ENCODE measurements at places on chromosomes 7 and 10.
A peak's percentile ranks its signal among the peaks of the same experiment; 100 is the strongest.

GRCh38 chr7:74429153-74429747, 24.5 kb upstream of the GTF2IRD1 start:
- no peaks in the 10 kb centered on the region for H3K4me1 ChIP-seq
- no peaks in the 10 kb centered on the region for H3K36me3 ChIP-seq
- H3K4me3 ChIP-seq = no peak overlapping the region
- H3K27me3 ChIP-seq = no peaks in the 10 kb centered on the region
- no peak overlapping the region for H3K27ac ChIP-seq

- H3K27ac ChIP-seq = no peak overlapping the region
- no peaks in the 10 kb centered on the region for H3K4me1 ChIP-seq
- no peak overlapping the region for H3K4me3 ChIP-seq
- no peaks in the 10 kb centered on the region for H3K27me3 ChIP-seq
Observed at GRCh38 chr10:88721392-88721791, 15.3 kb downstream of the LIPK start.

GRCh38 chr10:7895699-7896090, 77.4 kb downstream of the TAF3 start:
- no peaks in the 10 kb centered on the region for H3K27me3 ChIP-seq
- no peak for DNase-seq

DNA sequence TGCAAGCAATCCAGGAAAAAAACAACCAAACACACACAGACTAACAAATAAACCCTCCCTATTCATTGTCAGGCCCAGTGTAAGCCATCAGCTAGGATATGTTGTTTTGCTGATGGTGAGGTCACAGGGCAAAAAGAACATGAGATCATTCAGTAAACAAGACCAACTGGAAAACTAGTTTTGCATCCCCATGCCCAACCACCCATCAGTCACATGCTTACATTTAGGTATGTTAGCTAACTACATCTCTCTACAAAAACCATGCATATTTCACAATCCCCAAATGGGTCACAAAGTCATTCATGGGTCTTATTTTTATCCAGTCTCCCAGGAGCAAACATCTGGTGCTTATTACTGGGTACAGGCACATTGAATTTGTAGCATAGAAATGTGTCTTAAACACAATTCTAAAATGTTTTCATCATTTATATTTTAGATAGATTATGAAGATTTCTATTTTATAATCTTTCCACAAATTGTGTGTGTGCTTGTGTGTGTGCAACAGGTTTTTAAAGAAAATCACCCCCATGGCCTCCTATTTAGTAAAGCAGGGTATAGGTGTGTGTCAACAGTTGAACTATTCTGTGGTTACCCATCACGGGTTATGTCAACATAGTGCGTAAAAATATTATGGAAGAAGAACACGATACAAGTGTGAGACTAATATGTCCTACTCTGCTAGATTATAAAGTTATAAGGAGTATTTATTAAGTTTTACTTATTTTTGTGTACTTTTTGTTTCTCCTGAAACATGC, 103.8 kb upstream of the AKR1E2 start:
- no peaks in the 10 kb centered on the region for H3K36me3 ChIP-seq
- no peak for DNase-seq
- H3K27me3 ChIP-seq = no peaks in the 10 kb centered on the region
- H3K4me1 ChIP-seq = no peaks in the 10 kb centered on the region
- H3K4me3 ChIP-seq = no peak overlapping the region

DNA sequence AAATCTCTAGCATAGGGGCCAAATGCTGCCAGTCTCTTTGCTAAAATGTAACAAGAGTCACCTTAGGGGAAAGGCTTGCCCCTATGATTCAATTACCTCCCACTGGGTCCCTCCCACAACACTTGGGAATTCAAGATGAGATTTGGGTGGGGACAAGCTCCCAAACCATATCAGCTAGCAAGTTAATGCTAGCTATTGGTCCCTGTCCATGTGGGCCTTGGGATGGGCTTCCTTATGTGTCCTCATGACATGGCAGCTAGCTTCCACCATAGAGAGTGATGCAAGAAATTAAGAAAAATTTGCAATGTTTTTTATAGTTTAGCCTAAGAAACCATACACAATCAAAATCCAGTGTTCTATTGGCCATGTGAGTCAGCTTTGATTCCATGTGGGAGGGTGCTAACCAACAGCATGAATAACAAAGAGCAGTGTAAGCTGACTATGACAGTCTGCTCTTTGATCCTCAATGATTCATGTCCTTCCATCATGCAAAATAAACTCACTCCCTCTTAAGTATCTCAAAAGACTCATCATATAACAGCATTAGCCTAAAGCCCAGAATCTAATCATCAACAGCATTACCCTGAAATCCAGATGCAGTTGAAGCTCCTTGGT, 21.7 kb upstream of the ZNF365 start:
- no peaks in the 10 kb centered on the region for H3K27me3 ChIP-seq
- no peaks in the 10 kb centered on the region for H3K36me3 ChIP-seq
- H3K27ac ChIP-seq = no peak overlapping the region
- DNase-seq = no peak

GRCh38 chr7:124943472-124943871, 13.8 kb upstream of the POT1 start:
- H3K4me3 ChIP-seq = no peak overlapping the region
- DNase-seq = no peak
- H3K27ac ChIP-seq = no peak overlapping the region
- no peaks in the 10 kb centered on the region for H3K27me3 ChIP-seq

DNA sequence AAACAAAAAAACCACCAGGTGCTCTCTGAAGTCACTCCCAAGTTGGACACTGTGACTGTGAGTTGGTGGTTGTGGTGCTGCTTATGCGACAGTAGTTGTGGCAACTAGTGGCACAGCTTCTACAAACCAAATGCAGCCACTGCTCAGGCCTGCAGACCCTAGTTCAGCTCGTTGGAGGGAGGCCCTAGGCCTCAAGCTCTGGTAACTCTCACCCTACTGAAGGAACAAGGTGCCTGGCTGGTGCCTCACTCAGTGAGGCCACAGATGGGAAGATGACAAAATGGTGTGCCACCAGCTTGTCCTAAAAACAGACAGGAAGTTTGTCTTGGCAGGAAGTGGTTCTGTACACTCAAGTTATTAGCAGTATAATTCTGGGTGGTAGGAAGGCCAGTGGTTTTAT, 45.3 kb upstream of the RAPGEF5 start:
- H3K27me3 ChIP-seq = no peaks in the 10 kb centered on the region
- H3K4me3 ChIP-seq = no peak overlapping the region
- H3K27ac ChIP-seq = no peak overlapping the region
- DNase-seq = no peak

- no peak overlapping the region for H3K27ac ChIP-seq
- H3K4me1 ChIP-seq = peaks cover 15% of the 10 kb centered on the region
- H3K4me3 ChIP-seq = no peak overlapping the region
- no peaks in the 10 kb centered on the region for H3K27me3 ChIP-seq
- DNase-seq = no peak
Observed at GRCh38 chr10:3065622-3066021, 1.7 kb upstream of the PFKP start.

- no peaks in the 10 kb centered on the region for H3K36me3 ChIP-seq
- DNase-seq = no peak
- no peak overlapping the region for H3K4me3 ChIP-seq
- H3K4me1 ChIP-seq = peaks cover 4% of the 10 kb centered on the region
- no peaks in the 10 kb centered on the region for H3K27me3 ChIP-seq
Observed at GRCh38 chr10:16811292-16811691, 5.9 kb downstream of the RSU1 start.

DNA sequence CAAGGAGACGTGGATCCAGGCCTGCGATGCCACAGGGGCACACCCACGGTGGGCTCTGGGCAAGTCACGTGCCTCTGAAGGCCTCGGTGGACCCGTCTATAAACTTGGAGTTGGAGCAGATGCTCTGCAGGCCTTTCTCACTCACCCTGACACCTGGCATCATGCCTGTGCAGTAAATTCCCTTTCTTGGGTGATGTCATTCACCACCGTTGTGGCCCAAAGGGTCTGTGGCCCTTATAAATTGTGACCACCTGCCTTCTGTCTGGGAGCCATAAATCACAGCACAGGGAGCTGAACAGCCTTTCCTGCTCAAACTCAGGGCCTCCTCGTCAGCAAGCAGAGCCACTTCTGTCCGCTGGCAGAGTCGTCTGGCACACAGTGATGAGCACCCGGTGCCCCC, 52.2 kb downstream of the GPAM start:
- no peaks in the 10 kb centered on the region for H3K4me1 ChIP-seq
- no peak for DNase-seq
- no peak overlapping the region for H3K27ac ChIP-seq
- no peaks in the 10 kb centered on the region for H3K27me3 ChIP-seq
- H3K4me3 ChIP-seq = no peak overlapping the region
- H3K36me3 ChIP-seq = no peaks in the 10 kb centered on the region

- H3K4me1 ChIP-seq = no peaks in the 10 kb centered on the region
- H3K27ac ChIP-seq = no peak overlapping the region
- no peaks in the 10 kb centered on the region for H3K27me3 ChIP-seq
- H3K36me3 ChIP-seq = no peaks in the 10 kb centered on the region
Observed at GRCh38 chr10:51907361-51907760, 208.0 kb upstream of the CSTF2T start.

- no peak overlapping the region for H3K27ac ChIP-seq
- no peaks in the 10 kb centered on the region for H3K27me3 ChIP-seq
- H3K36me3 ChIP-seq = no peaks in the 10 kb centered on the region
- DNase-seq = no peak
Observed at GRCh38 chr10:7561216-7561893, 105.4 kb downstream of the ITIH5 start.

DNA sequence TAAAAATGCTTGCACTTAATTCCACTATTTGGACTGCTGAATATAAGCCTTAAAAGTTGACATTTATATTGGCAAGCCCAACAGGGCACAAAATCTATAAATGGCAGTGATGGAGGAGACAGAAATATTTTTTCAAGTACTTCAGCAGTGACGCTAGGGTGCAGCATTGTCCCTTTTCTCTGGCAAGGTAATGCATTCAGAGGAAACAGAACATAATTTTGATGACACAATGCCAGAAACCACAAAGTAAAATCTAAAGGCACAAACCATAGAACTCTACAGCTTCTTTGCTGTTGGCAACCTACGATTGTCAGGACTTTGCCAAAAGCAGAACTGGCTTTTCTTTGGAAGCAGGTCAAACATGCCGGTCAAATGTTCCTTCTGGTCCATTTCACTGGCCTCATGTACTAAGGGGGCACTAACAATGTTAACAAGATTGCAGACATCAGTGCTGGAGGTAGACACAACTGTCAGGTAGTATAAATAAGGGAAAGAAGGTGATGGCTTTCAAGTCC, 30.9 kb upstream of the FAM133B start:
- peak; percentile 48 for DNase-seq
- H3K27ac ChIP-seq = peak overlapping the region; percentile 39
- no peaks in the 10 kb centered on the region for H3K27me3 ChIP-seq
- peaks cover 17% of the 10 kb centered on the region for H3K36me3 ChIP-seq

DNA sequence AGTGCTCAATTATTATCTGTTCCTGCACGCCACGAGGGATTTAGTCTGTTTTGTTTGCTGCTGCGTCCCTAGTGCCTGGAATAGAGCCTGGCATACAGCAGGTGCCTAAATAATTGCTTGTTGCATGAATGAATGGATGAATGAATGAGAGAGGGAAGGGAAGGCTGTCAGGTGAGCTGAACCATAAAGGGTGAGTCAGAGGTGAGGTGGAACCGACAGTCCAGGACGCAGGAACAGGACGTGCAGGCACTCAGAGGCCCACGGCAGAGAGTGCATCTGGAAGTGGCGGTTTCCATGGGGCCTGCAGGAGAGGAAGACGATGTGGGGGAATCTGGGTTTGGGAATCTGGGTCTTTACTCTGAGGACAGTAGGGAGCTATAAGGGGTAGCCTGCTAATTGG, 17.7 kb upstream of the PPIF start:
- H3K4me3 ChIP-seq = no peak overlapping the region
- DNase-seq = no peak
- no peaks in the 10 kb centered on the region for H3K27me3 ChIP-seq
- H3K4me1 ChIP-seq = peaks cover 9% of the 10 kb centered on the region
- no peak overlapping the region for H3K27ac ChIP-seq

DNA sequence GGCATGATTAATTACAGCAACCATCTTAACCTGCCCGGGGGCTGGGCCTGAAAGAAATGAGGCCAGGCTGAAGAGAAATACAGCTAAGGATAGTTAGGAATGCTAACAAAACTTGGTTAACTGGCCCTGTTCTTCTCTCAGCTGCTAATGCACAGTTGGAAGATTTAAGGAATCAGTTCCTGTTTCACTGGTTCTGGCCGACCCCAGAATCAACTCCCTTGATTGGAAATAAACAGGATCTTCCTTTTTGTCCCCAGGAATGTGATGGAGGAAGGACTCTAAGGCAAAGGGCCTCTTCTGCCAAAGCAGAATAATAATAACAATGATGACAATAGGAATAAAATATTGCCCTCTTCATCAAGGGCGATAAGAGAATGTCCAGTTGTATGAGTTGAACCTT, 3.5 kb upstream of the LRMDA start:
- H3K4me1 ChIP-seq = no peaks in the 10 kb centered on the region
- H3K4me3 ChIP-seq = no peak overlapping the region
- DNase-seq = no peak
- H3K36me3 ChIP-seq = no peaks in the 10 kb centered on the region
- H3K27ac ChIP-seq = no peak overlapping the region

DNA sequence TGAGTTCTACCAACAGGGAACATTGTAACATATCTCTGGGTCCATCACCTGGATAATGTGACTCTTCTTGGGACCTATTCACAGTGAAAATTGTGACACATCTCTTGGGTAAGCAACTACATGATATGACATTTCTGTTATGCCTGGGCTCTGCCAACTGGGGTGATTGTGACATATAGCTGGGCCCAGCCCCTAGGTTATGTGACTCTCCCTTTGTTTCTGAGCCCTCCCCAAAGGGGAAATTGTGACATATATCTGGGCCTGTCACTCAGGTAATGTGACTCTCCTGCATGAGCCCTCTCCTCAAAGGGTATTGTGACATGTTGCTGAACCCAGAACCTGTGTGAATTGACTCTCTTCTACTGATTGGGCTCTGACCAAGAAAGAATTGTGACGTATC, 22.4 kb upstream of the ZNF107 start:
- no peak overlapping the region for H3K4me3 ChIP-seq
- H3K27me3 ChIP-seq = no peaks in the 10 kb centered on the region
- H3K4me1 ChIP-seq = no peaks in the 10 kb centered on the region
- DNase-seq = no peak

DNA sequence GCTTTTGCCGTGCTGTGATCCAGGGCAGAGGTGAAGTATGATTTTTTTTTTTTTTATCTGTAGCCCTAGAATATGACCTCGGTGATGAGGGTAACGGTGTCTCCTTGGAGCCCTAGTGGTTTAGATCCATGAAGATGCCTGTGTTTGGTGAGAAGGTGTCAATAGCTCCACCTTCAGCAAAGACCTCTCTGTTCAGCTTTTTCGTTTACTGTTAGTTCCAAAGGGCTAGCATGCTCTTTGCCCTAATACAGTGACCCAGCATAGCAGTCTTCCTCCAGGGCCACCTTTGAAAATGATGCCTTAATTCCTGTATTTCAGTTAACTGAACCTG, 746 bp upstream of the MRPS16 start:
- DNase-seq = no peak
- peak overlapping the region; percentile 85 for H3K27ac ChIP-seq
- peaks cover 9% of the 10 kb centered on the region for H3K4me1 ChIP-seq
- H3K4me3 ChIP-seq = peak overlapping the region; percentile 97
- H3K27me3 ChIP-seq = no peaks in the 10 kb centered on the region

DNA sequence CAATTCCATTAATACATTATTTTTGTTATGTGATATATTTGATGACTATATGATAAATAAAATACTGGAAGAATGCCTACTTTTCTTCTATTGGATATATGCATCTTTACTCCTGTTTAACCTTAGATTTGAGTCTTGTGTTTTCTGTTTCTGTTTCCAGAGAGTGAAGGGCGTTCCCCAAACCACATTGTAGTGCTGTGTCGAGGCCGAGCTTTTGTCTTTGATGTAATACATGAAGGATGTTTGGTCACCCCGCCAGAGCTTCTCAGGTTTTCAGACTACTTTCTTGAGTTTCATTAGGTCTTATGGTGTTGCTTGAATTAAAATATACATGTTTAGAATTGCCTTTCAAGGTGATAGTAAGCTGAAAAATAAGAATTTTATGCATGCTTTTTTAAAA, 23.8 kb downstream of the CROT start:
- H3K4me1 ChIP-seq = peaks cover 4% of the 10 kb centered on the region
- H3K36me3 ChIP-seq = no peaks in the 10 kb centered on the region
- H3K27me3 ChIP-seq = no peaks in the 10 kb centered on the region
